ENCODE measurements at places on chromosomes 4 and X. TPM values are rescaled to one million over a fixed set of nuclear protein-coding genes. Genes with fewer than 3 reads are reported as not detected.

Gene ARSD
- 11.4 TPM for total RNA-seq

Gene TMPRSS11A
- total RNA-seq: not detected

Gene NKX1-1
- not detected for total RNA-seq

Gene FGG
- not detected for total RNA-seq

Gene FGA
- total RNA-seq: not detected

Gene EXOC1L
- total RNA-seq: not detected

Gene MAOA
- 26.0 TPM for total RNA-seq

Gene NKX3-2
- under 0.01 TPM for total RNA-seq

Gene HERC5
- total RNA-seq: 1.4 TPM

Gene STK32B
- 3.7 TPM for total RNA-seq

Gene DUSP9
- total RNA-seq: not detected

Gene EDA
- 0.73 TPM for total RNA-seq

Gene SPANXA1
- not detected for total RNA-seq

Gene SMIM10
- 9.2 TPM for total RNA-seq

Gene CACNA1F
- not detected for total RNA-seq

Gene CLDN22
- total RNA-seq: not detected

Gene CORIN
- total RNA-seq: under 0.01 TPM

Gene GAGE12H
- not detected for total RNA-seq

Gene NRK
- total RNA-seq: 0.37 TPM

Gene GLUD2
- 3.7 TPM for total RNA-seq

Gene STPG2
- total RNA-seq: not detected

Gene ADGRG4
- total RNA-seq: not detected

Gene ITGB1BP2
- 1.8 TPM for total RNA-seq

Gene GIMD1
- total RNA-seq: not detected

Gene ZNF630
- 0.98 TPM for total RNA-seq

Gene XG
- total RNA-seq: 12.9 TPM

Gene SCML2
- 1.5 TPM for total RNA-seq

Gene FAT1
- 172 TPM for total RNA-seq

Gene VEGFD
- total RNA-seq: 1.1 TPM

Gene MAGEC2
- not detected for total RNA-seq

Gene GRIA3
- 2.6 TPM for total RNA-seq

Gene VSIG4
- under 0.01 TPM for total RNA-seq

Gene CT47B1
- total RNA-seq: not detected

Gene RIPPLY1
- not detected for total RNA-seq

Gene CPEB2
- total RNA-seq: 21.3 TPM

Gene GRK4
- 5.7 TPM for total RNA-seq

Gene SASH3
- not detected for total RNA-seq

Gene TLR10
- total RNA-seq: not detected

Gene SSX1
- total RNA-seq: not detected

Gene CXCL1
- total RNA-seq: 46.7 TPM

Gene GABRG1
- not detected for total RNA-seq

Gene BST1
- total RNA-seq: 5.9 TPM

Gene SATL1
- total RNA-seq: not detected

Gene SEPTIN11
- total RNA-seq: 159 TPM
